ENCODE measurements at places on chromosomes 6 and 20.

DNA sequence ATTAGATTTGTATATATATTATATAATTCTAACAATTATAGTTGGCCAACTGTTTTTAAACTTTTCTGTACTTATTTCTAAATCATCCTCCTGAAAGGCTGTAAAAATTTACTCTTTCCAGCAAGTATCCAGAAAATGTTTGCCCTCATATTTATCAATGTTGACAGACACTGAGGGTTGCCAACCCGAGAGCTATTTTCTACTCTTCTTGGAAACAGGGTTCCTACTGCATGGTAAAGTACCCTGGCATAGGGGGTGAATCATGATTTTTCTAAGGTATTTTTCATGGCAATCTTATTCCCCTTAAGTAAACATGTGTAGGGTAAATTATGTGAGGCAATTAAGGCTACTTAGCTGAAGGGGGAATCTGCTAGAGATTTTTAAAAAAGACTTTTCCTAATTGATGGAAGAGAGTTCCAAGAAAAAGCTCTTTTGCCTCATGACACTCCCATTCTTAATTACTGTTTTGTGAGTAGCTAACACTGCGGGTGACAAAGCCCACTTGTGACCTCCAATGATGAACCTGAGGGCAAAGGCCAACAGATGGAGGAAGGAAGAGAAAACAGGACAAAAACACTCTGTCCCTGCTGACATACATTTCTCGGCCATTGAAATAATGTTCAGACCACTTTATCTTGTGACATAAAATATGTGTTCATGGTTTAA, 37.9 kb downstream of the GPX5 start:
- DNase-seq: no peak

DNA sequence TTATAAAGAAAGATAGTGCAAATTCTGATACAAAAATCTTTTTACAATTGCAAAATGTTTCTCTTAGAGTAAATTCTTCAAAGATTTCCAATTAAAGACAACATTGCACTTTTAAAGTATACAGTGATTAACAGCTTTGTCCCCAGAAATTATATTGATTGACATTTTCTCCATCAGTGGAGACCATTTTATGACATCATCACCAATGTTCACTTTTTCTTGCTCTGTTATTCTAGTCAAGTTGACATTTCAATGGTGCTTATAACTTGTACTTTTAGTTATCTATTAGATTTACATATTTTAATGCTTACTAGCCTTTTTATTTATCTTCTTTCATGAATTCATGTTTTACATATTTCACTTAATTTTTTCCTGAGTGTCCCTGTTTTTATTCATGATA, 524.8 kb downstream of the HAO1 start:
- DNase-seq: no peak

GRCh38 chr20:16952965-16953364, 204.8 kb downstream of the OTOR start:
- no peak for DNase-seq

DNA sequence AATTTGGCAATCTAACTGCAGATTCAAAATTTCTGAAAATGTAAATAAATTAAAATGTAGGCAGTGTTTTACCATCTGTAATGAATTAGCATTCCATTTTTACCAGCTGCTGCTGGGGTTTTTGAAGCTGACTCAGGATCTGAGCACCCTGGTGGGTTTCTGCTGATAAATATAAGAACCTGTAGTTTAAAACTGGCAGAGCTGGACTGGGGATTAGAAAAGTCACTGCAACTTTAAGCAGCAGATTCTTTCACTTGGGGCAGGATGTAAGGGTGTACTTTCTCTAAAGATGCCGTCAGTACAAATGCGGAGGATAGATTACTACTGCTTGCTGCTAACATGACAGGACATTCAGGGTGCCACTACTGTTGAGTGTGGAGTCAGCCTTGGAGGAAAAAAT, 341.8 kb downstream of the CDKAL1 start:
- no peak for DNase-seq

- no peak for DNase-seq
Observed at GRCh38 chr6:48782225-48782624, 671.2 kb upstream of the PTCHD4 start.

GRCh38 chr6:56713254-56713672, 70.6 kb upstream of the DST start:
- DNase-seq: no peak

DNA sequence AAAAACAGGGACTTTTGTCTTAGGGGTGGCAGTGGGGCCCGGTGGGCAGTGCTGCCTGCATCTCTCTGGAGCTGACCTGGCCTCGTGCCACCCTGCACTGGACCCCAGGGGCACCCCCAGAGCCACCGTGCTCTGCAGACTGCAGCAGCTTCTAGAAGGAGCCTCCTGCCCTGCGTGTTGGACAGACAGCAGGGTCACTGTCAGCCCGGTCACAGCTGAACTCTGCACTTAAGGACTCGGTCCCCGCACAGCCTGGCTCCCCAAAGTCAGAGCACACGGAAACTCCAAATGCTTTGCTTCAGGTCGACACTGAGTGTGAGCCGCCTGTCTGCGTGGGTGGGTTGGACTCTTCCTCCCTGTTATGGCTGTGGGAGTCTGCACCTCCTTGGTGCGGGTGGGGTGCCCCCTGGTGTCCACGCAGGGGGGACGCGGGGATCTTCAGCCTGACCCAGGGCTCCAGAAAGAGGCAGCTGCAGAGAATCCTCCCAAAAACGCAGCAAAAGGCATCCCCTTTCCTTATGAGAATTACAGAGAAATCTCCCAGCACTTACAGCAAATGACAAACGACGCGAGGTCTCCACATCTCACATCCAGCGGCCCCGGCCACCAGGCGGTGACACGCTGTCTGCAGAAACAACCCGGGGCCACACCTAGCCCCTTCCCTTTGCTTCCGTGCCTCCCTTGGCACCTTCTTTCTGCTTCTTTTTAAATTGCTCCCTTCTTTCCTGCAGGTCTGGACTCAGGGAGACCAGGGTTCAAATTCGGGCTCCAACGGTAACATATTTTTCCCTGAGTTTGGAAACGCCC, 36.3 kb upstream of the DACT2 start:
- no peak for DNase-seq

DNA sequence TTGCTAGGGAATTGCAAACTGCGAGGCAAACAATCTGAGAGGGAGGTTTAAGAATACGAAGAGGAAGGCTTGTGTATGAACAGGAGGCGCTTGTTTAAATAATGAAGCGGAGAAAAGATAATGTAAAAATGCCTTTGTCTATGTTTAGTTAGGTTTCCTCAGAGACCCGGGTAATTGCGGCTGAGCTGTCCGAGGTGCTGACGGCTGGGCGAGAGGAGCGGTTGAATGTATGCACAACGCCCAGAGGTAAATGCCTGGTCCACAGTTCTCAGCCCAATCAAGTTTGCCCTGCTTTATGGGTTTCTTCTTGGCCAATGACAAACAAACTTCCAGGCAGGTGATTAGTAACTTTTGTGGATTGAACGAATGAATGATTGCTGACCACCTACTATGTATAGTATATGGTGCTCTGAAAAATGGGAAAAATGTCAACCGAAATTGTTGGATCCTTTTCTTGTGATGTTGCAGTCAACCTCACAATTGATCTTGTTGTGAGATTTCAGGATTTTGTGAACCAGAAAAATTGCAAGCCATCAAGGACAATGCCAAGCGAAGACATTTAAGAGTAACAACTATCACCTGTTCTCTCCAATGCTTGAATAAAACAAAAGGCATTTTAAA, 38.3 kb upstream of the SLC32A1 start:
- peak; percentile 27 for DNase-seq

- DNase-seq: no peak
Observed at GRCh38 chr6:52209770-52210169, 23.6 kb downstream of the IL17A start.

- DNase-seq: no peak
Observed at GRCh38 chr20:906703-907270, 9.3 kb downstream of the ANGPT4 start.

DNA sequence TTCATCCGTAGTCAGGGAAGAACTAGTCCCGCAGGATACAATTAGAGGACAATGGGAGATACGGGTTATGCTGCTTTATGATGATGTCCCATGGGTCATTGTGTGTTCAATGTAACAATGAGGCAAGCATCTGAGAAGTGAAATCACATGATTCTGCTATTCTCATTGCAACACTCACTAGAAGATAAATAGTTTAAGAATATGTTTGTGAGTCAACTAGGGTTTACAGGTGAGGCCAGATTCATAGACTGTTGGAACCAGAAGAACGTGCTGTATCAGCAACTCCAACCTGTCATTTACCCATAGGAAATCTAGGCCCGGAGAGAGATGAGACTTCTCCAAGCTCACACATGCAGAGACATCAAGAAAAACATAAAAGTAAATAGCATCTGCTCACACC, 80.8 kb downstream of the SCML4 start:
- DNase-seq: no peak

GRCh38 chr6:88119769-88120168, 46.4 kb downstream of the CNR1 start:
- DNase-seq: no peak

GRCh38 chr20:48064929-48065328, 279.6 kb upstream of the SULF2 start:
- no peak for DNase-seq
